Astrocyte of the spinal cord (primary cell): ENCODE measurements at places on chromosomes 1 and 21.

- no peak for DNase-seq
Measured at GRCh38 chr1:226395753-226396152, 12.1 kb downstream of the PARP1 start.

GRCh38 chr1:24769656-24770651 lies 24.7 kb downstream of the CLIC4 start:
- DNase-seq: peak; percentile 96

DNA sequence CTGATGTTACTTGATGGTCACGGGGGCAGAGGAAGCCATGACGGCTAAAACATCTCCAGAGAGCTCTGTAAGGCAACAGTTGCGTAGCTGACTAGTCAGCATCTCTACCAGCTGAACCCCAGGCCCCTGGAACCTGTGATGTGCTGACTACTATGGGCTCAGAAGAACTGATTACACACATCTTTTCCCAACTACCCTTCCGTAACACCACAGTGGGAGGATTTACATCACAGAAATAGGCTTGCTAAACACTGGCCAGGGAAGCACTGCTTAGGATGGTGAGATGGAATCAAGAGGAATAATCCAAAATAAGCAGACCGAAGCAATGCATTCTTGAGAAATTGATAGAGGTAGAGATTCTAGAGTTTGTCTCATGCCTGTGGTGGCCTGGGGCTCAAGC lies 122.5 kb downstream of the SMYD2 start:
- no peak for DNase-seq

DNA sequence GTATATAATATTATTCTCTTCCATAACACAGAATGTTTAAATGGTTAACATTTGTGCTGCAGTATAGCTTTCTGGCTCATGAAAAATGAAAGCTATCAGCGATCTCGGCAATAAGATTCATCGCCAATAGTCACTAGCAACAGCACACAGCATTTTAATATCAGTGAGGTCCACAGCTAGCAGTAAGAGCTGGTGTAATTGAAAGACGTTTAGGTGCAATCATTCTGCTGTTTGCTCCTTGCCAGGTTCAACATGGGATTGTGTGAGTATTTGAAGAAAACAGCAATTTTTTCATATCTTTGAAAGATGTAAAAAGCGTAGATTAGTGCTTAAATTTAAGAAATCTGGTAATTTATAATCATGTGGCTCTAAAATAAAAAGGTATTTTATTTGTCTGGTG lies 20.1 kb downstream of the PRKACB start:
- DNase-seq: no peak

DNA sequence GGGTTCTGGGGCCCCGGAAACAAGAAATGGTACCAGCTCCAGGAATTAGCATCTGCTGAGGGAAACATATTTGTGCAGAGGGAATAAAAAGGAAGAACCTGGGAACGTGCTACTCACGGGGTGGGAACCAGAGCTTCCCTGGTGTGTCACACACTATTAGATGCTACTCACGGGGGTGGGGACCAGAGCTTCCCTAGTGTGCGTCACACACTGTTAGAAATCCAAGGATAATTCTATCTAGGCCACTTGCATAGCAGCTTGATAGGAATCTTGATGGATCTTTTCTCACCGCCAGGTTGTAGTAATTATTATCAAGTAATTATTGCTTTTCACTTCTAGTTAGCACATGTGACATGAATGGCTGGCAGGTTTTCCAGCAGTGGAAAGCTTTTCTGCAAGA lies 54.5 kb upstream of the SCCPDH start:
- DNase-seq: no peak

GRCh38 chr1:169138866-169139670 lies 32.6 kb downstream of the ATP1B1 start:
- no peak for DNase-seq

- DNase-seq: peak; percentile 24
Measured at GRCh38 chr1:154747740-154748404, 122.2 kb downstream of the KCNN3 start.

- no peak for DNase-seq
Measured at GRCh38 chr1:38340409-38340808, 293.8 kb upstream of the POU3F1 start.

DNA sequence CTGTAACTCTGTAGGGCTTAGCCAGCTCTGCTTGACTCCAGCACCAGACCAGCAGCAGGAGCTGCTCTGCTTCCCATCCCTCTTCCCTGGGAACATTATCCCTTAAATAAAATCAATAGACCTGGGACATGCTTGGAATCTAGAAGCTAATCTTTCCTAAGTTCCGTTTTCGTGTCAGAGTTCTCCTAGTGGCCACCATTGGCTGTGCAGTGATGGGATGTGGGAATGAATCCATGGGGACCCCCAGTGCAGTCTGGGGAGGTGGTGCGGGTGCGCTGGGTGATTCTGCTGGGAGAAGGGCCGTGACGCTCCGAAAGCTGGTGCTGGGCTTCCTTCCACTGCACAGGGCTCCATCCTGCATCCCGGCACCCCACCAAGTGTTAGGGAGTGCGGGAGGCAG lies 202.7 kb downstream of the CAMTA1 start:
- DNase-seq: no peak
